ENCODE measurements at places on chromosomes 2 and 18.

GRCh38 chr18:8081872-8082553, 514.9 kb downstream of the PTPRM start:
- no peak for DNase-seq

DNA sequence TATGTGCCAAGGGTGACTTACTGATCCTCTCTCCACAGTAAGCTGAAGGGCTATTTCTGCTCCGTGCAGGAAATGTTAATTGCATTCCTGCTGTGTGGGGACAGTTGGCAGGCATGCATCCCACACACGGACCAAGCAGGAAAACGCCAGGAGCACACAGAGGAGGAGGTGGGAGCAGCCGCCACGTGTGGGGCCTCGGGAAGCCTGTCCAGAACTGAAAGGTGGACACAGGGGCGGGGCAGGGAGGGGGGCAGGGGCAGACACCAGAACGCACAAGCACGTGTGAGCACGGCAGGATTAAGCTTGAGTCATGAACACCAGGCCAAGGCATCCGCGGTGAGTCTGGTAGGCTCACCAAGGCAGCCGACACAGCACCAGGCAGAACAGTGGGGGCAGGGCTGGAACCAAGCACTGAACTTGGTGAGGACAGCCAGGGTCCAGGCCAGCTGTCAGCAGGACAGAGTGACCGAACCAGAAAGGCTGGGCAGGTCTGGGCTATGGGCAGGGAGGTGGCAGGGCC, 177.1 kb downstream of the EIPR1 start:
- DNase-seq, result no peak

DNA sequence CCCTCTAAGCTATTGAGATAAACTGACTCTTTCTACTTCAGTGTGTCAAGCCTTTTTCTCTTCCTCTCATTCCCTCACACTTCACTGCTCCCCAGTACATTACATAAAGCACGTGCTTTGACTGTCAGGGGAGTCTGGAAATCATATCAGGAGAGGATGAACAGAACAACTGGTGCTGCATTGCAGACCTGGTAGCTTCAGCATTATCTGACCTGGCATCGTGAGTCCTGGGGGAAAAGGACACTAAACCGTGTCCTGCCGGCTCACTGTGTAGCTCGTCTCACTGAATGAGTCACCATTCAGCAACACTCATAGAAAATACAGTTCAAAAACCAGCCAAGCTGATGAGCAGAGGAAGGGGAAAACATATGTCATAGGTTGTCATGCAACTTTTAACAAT, 108.5 kb upstream of the UNC80 start:
- DNase-seq, result no peak

DNA sequence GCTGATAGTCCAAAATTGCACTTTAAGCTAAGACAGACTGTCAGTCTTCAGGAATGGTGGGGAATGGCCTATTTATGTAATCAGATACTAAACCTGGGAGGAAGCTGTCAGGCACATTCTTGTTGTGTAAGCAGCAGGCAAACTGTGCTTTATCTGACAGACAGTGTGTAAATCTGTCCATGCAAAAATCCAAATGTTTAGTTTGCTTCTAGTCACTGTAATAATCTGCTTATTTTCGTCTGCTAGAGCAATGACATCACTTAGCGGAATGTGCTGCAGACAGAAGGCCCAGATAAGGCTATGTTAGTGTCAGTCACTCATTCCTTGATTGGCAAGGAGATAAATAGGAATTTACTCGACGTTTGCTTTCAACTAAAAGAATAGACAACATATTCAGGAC, 263.5 kb downstream of the ZNF407 start:
- no peak for DNase-seq
